ENCODE measurements at places on chromosomes 6 and 20.

DNA sequence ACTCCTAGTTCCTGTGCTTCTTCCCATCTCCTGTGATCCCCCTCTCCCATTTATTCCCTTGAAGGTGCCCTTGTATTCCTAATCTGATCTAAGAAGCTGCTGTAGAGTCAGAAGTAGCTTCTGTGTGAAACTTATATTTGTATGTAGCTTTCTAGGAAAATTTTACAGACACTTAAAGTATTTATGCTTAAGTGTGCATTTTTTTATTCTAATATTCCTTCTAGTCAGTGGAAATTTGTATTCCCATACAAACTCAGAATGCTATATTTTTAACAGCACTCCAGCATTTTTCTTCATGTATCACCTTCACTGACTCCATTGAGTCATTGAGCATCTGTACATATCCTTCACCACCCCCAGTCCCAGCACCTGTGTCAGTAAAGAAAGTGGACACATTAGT lies 12.7 kb downstream of the ZKSCAN8 start:
- DNase-seq = no peak

- no peak for DNase-seq
Observed at GRCh38 chr6:16483315-16483875, 245.0 kb downstream of the GMPR start.

GRCh38 chr20:10304471-10305046 lies 85.9 kb downstream of the SNAP25 start:
- no peak for DNase-seq

- peak; percentile 92 for DNase-seq
Observed at GRCh38 chr20:50931306-50932015, at the start of gene ADNP. Gene ADNP, minus strand, starts transcription at chr20:50931437. Its CDS starts 27,441 bp downstream, at chr20:50903996.

DNA sequence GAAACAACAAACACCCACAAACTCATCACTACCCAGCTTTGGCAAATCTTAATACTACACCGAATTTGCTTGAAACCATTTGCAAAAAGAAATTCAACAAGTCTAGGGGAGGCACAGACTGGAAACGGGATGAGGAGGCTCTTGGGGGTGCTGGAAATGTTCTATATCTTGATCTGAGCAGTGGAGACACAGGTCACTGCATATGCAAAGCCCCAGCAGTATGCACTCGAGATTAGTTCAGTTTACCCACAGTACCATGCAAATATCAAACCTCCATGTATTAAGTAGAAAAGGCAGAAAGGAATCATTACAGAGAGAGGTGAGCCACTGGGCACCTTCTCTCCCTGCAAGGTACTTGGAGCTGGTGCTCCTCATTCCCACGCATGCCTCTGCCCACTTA lies 75.9 kb downstream of the PREX1 start:
- no peak for DNase-seq

DNA sequence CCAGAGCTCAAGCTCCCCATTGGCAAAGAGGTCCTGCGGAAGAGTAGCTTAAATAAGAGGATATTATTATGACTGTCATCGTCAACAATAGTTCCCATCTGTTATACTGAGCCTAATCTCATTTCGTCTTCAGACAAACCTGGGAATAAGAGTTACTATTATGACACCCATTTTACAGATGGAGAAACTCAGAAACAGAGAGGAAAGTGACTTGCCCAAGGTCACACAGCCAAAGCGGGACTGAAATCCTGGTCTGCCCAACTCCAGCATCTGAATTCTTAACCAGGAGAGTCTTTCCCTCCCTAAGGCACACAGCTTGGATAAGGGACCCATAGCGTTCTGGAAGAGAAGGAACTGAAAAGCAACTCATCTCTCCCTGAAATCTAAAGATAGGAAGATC lies 23.4 kb downstream of the PTGIS start:
- DNase-seq = no peak

- DNase-seq = no peak
Observed at GRCh38 chr6:116925088-116925794, 48.2 kb downstream of the RFX6 start.
